Stimulated activated CD8-positive, alpha-beta memory T cell treated with anti-CD3 and anti-CD28 coated beads, Interleukin-15, amount 100 ng/mL, for 4 hours (primary cell): ENCODE measurements at places on chromosomes 7 and 10.

- no peak for DNase-seq
Observed at GRCh38 chr10:121596689-121597503, 1.3 kb downstream of the FGFR2 start.

DNA sequence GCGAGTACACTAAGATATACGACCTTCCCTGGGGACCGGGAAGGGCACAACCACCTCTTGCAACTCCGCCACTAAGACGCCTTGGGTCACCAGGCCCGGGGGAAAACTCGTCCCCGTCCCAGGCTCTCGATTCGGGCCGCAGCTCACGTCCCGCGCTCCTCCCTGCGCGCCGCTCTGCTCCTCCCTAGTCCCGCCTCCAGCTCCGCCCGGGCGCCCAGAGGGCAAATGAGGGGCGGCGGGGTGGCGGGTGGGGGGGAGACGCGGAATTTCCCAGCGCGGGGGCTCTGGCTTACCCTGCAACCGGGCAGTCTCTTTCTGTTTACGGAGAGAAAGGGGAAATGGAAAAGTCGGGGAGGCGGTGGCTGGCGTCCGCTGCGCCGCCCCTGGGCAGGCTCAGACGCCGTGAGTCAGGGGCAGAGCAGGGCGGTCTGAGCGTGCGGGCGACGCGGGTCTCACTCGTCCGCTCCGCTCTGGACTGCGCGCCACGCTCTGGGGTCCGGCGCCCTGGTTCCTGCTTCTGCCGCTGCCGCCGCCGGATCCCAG lies at the start of gene MAP3K8:
TSS of gene MAP3K8 (plus strand) at position 455 of the 543 bp plus-strand sequence. CDS start 4,755 bp downstream, outside the sequence.
- peak; percentile 87 for DNase-seq

- DNase-seq, result no peak
Observed at GRCh38 chr10:117226813-117227451, 14.0 kb upstream of the SLC18A2 start.

GRCh38 chr7:120949998-120950538 lies 509 bp upstream of the ING3 start:
- no peak for DNase-seq

DNA sequence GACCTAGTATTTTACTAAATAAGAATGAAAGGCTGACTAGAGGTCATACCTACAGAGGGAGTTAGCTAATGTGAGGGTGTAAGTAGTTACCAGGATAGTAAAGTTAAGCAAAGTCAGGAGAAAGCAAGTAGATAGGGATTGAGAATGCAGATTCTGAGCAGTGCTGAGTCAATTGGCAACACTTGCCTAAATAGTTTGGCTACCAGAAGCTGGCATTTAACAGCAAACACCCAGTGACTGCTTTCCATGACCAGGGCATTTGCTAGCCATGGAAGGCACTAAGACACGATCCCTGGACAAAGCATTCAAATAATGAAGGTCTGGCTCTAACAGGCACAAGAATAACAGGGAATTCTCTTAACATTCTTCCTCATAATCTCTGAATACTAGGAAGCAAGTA lies 25.9 kb downstream of the TNKS2 start:
- DNase-seq, result no peak

DNA sequence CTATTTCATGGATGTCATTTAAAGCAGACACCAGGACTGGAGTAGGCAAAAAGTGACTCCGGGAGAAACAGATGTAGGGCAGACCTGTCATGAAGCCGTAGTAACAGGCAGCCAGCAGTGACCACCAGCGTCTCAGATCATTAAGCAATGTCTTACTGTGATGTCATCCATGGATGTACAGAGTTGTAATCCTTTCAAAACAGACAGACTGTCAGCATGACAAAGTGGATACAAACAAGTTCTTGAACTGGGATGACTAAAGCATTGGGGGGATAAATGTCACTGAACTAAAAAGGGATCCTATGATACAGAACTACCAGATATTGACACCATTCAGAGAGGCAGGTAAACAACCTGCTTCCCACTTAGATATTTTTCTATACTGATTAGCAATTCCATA lies 675.5 kb downstream of the PARD3 start:
- DNase-seq, result no peak

GRCh38 chr7:2732388-2732787 lies 44.4 kb downstream of the AMZ1 start:
- no peak for DNase-seq
